NCI-H2081 (cell line): ENCODE measurements at places on chromosomes 6 and 20.
A peak's percentile ranks its signal among the peaks of the same experiment; 100 is the strongest.

GRCh38 chr6:14337152-14337551, 219.6 kb downstream of the CD83 start:
- DNase-seq: no peak

DNA sequence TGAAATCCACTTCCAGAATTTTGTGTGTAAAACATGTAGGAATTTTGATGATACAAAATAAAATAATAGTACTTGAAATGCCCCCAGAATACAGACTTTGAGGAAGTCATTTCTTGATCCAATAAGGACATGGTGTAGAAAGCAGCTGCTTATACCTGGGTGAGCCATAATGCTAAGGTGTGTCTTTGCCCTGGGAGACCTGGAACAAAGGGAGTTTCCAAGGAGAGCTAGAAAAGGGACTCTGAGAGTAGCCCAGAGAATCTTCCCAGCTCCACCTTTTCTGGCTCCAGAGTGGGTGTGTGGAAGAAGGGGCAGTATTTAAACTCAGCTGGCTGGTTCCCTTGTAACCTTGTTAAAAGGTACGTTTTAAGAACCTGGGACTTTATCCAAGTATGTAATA, 77.7 kb downstream of the SOBP start:
- no peak for DNase-seq

GRCh38 chr6:11931296-11932035, 80.6 kb upstream of the HIVEP1 start:
- no peak for DNase-seq

DNA sequence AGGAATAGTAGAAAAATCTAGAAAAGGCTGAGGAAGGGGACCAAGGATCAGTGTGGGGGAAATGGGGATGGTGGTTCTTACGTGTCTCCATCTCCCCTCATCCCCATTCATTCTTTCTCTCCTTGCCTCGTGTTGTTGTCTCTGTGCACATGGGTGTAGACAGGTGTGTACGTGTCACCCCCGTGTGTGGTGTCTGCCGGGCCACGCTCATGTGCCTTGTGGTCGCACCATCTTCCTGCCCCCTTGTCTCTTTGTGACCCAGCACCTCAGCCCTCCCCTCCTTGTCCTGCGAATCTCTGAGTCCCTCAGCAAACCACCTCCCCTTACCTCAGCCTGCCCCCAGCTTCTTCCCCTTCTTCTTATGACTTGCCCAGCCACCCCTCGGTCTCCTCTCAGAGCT, 39.4 kb downstream of the FOXP4 start:
- DNase-seq: no peak

DNA sequence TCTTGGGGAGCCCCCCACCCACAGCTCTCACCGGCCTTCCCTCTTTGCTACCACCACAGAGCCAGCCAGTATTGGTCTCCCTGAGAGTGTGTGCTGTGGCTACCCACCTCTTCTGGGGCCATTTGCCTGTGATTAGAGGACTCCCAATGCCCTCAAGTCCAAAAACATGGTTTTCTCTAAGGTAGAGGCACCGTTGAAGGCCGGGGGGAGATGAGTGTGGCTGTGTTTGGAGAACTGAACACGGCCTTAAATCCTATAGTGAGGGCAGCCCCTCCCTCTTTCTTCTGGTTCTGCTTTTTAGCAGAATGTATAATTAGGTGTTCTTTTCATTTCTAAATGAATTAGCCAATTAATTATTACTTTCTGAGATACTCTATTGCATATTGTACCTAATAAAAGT, 2.5 kb downstream of the CCR6 start:
- no peak for DNase-seq

DNA sequence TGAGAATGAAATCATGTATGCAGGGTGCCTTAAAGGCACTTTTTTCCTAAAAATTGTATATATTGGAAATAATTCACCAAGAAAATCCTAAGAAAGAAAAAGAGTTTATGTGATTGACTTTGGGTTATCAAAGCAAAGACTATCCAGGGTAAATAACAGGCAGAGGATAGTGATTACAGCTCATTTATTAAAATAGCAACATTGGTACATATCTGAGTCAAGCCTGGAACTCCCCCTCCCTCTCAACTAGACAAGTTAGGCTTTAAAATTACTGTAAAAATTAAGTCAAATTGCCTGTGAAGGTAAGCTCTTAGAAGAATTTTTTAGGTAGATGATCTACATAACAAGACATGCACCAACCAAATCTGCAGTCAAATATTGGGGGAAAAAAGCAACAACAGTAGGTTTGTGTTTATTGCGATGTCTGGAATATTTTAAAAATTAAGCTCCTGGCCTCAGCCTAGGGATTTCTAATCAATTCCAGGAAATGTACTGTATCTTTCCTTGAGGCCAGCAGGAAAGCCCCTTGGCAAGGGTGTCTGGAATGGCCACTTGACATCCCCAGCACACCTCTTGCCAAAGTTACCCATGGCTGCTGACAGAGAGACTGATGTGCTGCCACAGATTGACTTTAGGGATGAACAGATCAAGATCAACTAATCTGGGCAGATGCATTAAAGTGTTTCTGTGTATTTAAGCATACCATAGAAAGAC, 31.2 kb upstream of the HBS1L start:
- no peak for DNase-seq

DNA sequence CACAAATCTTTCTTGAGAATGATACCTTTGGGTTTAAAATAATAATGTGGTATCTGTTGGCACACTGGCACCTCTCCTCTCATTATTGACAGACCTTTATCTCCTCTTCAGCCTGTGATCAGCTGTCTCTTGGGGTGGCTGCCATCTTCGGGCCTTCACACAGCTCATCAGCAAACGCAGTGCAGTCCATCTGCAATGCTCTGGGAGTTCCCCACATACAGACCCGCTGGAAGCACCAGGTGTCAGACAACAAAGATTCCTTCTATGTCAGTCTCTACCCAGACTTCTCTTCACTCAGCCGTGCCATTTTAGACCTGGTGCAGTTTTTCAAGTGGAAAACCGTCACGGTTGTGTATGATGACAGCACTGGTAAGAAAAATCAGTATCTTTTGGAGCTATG, 232.8 kb downstream of the GRIK2 start:
- DNase-seq: peak; percentile 14

- DNase-seq: no peak
These were observed 42.8 kb upstream of the TASP1 start for GRCh38 chr20:13681248-13682125.

GRCh38 chr6:36598739-36599318, 4.7 kb downstream of the SRSF3 start:
- DNase-seq: no peak

- DNase-seq: no peak
These were observed 21.7 kb downstream of the VPS52 start for GRCh38 chr6:33249732-33250630.

- no peak for DNase-seq
These were observed 77.3 kb downstream of the CHD6 start for GRCh38 chr20:41540918-41541317.

DNA sequence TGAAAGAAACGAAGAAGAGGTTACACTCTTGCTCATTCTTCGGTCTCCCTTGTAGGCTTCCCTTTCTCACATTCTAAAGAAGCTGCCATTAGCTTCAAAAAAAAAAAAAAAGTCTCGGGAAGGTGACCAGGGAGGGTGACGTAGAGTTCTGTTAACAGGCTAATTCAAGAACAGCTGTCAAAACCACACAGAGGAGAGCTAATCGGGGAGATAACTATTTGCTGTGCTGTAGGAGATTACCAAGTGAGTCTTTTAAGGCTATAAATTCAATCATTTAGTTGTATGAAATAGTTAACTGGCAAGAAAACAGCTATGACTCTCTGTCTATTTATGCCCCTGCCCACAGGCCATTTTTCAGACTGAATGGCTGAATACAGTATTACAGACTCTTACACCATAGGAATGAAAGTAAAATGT, 256.8 kb downstream of the SYNE1 start:
- no peak for DNase-seq

DNA sequence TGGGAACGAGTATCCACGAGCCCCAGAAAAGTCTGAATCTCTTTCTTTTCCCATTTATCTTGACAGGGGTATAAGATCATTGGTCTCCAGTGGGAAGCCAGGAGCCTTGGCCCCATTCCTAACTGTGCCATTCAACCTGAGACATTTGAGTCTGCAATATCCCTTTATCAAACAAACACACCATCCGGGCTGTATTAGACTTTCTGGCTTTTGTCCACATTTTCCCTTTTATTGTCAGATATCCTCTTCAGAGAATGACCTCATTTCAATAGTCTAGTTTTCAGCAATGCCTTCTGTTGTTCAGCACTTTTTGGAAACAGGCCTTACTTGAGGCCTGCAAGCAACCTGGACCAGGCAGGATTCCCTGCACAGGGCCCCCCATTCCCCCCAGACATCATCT, 15.7 kb downstream of the BPIFA1 start:
- DNase-seq: peak; percentile 27

DNA sequence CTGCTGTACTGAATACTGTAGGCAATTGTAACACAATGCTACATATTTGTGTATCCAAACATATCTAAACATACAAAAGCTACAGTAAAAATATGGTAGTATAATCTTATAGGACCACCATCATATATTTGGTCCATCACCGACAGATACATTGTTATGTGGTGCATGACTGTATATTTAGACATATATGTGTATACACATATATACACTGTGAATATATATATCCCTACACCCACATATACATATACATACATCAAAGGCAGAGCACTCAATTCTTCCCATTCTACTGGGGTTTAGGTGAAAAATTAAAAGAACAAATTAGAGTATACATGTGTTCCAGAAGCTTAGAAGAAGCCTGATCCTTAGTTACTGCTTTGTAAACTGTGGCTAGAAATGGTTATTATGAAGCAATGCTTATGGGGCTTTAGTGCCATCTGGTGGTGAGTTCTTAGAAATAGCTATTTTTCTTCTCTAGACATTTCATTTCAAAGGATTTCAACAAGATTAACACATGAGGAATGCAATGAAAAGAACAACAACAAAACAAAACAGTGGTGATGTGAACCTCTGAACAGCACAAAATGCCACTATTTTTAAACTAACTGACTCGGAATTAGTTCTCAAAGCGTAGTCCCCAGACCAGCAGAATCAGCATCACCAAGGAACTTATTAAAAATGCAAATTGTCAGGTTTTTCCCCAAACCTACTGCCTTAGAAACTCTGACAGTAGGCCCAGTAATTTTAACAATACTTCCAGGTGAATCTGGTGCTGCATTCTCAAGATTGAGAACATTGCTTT, 38.0 kb downstream of the PKHD1 start:
- DNase-seq: peak; percentile 37

DNA sequence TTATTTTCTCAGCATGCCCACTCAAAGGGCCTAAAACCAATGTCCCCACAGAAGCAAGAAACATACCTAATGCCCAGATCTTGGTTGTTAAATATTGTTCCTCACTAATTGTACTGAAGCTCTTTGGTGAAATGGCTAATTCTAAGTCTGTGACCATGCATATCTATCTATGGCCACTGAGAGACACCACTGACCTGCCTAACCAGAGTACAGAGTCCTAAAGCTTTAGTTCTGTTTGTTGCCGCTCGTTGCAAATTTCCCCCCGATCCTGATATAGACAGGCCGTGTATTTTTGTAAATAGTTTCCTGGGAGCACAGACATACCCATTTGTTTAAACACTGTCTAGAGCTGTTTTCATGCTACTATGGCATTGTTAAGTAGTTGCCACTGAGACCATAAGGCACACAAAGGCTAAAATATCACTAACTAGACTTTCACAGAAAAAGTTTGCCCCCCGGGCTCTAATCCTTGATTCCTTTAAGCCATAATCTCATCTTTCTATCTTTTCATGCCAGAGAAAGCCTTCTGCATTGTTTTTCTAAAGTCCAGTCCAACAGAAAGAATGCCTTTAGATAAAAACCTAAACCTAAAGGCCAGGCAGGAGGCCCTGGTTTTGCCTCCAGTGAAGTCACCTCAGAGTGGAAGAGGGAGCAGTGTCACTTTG, 48.7 kb downstream of the DNAAF9 start:
- DNase-seq: no peak

DNA sequence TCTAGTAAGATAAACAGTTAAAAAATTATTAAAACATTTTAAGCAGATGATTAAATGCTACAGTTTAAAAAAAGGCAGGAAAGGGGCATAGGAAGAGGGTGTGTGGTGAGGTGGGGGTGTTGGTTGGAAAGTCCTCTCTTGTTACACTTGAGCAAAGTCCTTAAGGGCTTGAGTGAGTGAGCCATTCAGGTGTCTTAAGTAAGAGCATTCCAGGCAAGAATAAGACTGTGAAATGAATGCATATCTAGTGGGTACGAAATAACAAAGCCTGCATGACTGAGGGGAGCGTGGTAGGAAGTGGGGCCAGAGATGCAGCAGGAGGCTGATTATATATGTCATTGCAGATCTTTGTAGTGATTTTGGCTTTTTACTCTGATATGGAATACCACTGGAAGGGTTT, 5.1 kb downstream of the CDKAL1 start:
- no peak for DNase-seq

DNA sequence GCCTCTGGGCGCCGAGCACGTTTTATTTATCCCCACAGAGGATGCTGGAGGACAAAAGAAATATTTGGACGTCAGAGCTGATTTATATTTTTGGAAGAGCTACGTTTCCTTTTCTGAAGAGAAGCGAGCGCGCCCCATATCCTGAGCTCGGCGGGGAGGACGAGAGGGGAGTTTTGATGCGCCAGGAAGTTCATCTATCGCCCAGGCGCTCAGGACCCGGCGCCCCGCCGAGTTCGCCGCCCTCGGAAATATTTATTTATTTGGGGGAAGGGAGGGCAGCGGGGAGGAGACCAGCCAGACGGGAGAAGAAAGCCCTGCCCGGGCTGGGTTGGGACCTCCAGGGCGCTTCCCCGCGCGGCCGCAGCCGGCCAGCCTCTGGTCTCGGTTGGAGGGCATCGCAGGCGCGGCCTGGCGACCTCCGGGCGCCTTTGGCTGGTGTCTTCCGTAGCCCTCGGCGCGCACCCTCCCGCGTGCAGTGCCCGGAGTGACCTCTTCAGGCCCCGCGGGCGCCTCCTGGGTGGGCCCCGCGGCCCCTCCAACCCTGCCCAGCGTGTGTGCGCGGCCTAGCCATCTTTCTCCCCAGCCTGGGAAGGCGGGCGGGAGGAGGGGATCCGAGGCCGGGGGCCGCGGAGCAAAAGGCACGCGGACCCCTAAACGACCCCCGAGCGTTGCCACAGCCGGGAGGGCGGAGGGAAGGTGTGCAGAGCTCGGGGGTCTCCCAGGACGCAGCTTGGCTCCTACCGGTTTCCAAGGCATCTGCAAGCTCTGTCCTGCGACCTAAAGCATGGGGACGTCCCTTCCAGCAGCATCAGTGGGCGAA, 5.4 kb upstream of the FOXF2 start:
- no peak for DNase-seq

DNA sequence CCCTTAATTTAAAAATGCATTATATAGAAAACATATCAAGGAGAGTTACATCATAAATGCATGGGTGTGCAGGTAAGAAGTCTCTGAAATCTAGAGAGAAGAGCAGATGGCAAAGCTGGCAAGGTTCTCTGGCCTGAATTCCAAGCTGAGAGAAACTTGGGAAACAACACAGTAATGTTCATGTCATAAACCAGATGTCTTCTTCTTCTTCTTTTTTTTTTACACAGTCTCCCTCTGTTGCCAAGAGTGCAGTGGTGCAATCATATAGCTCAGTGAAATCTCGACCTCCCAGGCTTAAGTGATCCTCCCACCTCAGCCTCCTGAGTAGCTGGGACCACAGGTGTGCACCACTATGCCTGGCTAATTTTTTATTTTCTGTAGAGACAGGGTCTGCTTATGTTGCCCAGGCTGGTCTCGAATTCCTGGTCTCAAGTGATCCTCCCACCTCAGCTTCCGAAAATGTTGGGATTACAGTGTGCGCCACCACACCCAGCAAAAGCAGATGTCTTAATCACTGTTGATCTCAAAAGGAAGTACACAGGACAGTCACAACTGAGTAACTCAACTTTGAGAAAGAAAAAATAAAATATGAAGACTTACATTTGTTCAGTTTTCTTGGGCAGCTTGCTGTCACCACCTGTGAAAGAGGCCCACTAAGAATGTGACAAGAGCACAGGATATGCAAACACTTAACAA, 77.3 kb downstream of the DNAAF9 start:
- DNase-seq: no peak
